ENCODE measurements at places on chromosomes 11 and 22. TPM values are rescaled to one million over a fixed set of nuclear protein-coding genes. Genes with fewer than 3 reads are reported as not detected.
A peak's percentile ranks its signal among the peaks of the same experiment; 100 is the strongest.

- no peak for DNase-seq
Measured at GRCh38 chr11:66419825-66420224, 1.0 kb upstream of the NPAS4 start.

GRCh38 chr11:60852982-60853950, 2.5 kb downstream of the PTGDR2 start:
- DNase-seq = no peak

GRCh38 chr22:47197773-47198500, 435.5 kb downstream of the TBC1D22A start:
- no peak for DNase-seq

DNA sequence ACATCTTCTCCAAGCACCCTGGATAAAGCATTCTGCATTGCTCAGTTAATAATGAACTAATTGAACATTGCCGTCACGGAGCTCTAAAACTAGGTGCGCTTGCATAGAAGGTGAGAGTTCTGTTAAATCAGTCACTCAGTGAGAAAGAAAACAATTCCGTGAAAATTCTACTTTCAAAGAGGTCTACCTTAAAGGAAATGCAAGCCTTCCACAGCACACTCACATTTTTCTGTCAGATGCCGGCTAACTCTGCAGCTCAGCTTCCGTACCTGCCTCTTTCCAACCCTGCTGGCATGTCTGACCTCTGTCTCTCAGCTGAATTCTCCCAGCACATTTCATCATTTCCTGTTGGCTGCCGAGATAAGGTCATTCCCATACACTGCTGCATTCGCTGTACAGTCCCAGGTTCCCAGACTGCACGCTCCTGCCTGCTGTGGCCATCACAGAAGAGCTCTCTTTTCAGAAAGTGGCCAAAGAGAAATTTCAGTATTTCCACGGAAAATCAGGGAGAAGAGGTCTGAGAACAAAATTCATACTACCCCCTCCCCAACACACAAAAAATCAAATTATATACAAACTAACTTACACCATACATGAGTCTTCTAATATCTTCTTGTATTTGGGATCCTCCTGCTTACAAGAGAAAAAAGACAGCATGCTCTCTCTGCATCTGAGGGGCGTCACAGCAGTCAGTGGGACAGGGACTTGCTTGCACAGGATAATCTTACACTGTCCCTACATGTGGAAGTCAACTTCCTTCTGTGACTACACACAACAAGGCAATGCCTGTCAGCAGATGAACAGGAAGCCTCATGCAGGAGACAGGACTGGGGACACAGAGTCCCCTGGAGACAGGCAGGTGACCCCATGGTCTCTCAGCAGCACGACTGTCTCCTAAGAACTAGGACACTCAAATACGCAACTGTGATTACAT, 55.1 kb downstream of the PACSIN2 start:
- peak; percentile 84 for DNase-seq

- DNase-seq = no peak
Measured at GRCh38 chr11:17873586-17873985, 139.0 kb downstream of the KCNC1 start.

ROBO4 gene
- 21.4 TPM for total RNA-seq

MS4A1 gene
- not detected for total RNA-seq
